ENCODE measurements at places on chromosomes 4 and X. TPM values are rescaled to one million over a fixed set of nuclear protein-coding genes. Genes with fewer than 3 reads are reported as not detected.

Gene TLR7
- polyA plus RNA-seq, result not detected

Gene CFAP99
- 0.05 TPM for polyA plus RNA-seq

Gene BEX2
- polyA plus RNA-seq, result 92.1 TPM

Gene CNGA1
- polyA plus RNA-seq, result not detected

Gene FSTL5
- polyA plus RNA-seq, result not detected

Gene NXF2B
- not detected for polyA plus RNA-seq

Gene NWD2
- polyA plus RNA-seq, result not detected

Gene PFKFB1
- polyA plus RNA-seq, result 0.31 TPM

Gene SPP1
- polyA plus RNA-seq, result not detected

DNA sequence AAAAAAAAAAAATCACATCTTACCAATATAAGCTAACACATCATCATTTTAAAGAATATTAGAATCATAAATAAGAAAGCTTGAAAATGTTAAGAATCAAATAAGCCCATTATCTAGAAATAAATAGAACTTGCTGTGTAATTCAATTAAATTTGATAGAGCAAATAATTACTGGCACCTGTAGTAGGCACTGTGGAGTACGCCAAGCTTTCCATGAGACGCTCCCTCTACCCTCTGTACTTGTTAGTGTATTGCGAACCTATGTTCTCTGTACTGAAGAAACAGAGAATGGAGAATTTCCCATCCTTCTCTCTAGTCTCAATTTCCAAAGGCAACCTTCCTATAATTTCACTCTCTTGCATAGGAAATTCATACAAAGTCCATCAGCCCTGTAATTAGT is 61.7 kb upstream of the HAND2 start:
- no peaks in the 10 kb centered on the region for H3K4me1 ChIP-seq
- no peak overlapping the region for H3K4me3 ChIP-seq
- no peak overlapping the region for H3K27ac ChIP-seq

GRCh38 chr4:824461-825062 is 1.4 kb downstream of the CPLX1 start:
- H3K4me1 ChIP-seq, result peaks cover 7% of the 10 kb centered on the region
- H3K4me3 ChIP-seq, result no peak overlapping the region
- peaks cover 69% of the 10 kb centered on the region for H3K27me3 ChIP-seq
- DNase-seq, result no peak

- H3K4me1 ChIP-seq, result peaks cover 5% of the 10 kb centered on the region
- no peak overlapping the region for H3K4me3 ChIP-seq
- DNase-seq, result no peak
- H3K36me3 ChIP-seq, result no peaks in the 10 kb centered on the region
- no peaks in the 10 kb centered on the region for H3K27me3 ChIP-seq
These were observed 33.4 kb upstream of the ENPP6 start for GRCh38 chr4:184250795-184251669.

- H3K4me1 ChIP-seq, result no peaks in the 10 kb centered on the region
- H3K4me3 ChIP-seq, result no peak overlapping the region
- no peak overlapping the region for H3K27ac ChIP-seq
- H3K27me3 ChIP-seq, result no peaks in the 10 kb centered on the region
These were observed 89.7 kb upstream of the CBR4 start for GRCh38 chr4:169099771-169100180.

- peaks cover 13% of the 10 kb centered on the region for H3K36me3 ChIP-seq
- DNase-seq, result no peak
- H3K4me3 ChIP-seq, result no peak overlapping the region
- no peaks in the 10 kb centered on the region for H3K27me3 ChIP-seq
- H3K27ac ChIP-seq, result no peak overlapping the region
These were observed 6.9 kb downstream of the MOB1B start for GRCh38 chr4:70908993-70909556.

GRCh38 chr4:111985426-111985825 is 159.8 kb upstream of the FAM241A start:
- no peak overlapping the region for H3K27ac ChIP-seq
- no peaks in the 10 kb centered on the region for H3K4me1 ChIP-seq
- H3K4me3 ChIP-seq, result no peak overlapping the region
- DNase-seq, result no peak
- H3K27me3 ChIP-seq, result peaks cover 2% of the 10 kb centered on the region
- H3K36me3 ChIP-seq, result no peaks in the 10 kb centered on the region

DNA sequence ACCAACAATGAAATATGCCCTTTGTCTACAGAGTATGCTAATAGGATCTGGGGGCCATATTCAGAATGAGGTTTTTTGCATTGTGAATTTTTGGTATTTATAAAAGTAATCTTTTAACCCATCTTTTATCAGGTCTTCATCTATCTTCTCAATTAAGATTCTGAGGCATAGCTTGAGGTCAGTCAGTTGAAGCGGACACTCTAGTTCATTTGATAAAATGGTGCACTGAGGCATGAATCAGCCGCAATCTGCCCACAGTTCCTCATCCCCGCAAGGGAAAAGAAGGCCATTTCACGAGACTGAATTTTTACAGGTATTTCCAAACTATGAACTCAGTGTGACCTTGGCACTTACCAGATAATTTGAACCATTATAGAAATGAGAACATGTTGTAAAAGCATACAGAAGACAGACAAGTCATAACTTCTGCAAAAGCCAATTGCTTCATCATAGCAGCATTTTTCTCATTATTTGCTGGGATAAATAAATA is 19.3 kb upstream of the VCX2 start:
- no peak for DNase-seq
- H3K27ac ChIP-seq, result no peak overlapping the region
- H3K36me3 ChIP-seq, result no peaks in the 10 kb centered on the region
- no peaks in the 10 kb centered on the region for H3K4me1 ChIP-seq
- H3K4me3 ChIP-seq, result no peak overlapping the region
- H3K27me3 ChIP-seq, result no peaks in the 10 kb centered on the region

DNA sequence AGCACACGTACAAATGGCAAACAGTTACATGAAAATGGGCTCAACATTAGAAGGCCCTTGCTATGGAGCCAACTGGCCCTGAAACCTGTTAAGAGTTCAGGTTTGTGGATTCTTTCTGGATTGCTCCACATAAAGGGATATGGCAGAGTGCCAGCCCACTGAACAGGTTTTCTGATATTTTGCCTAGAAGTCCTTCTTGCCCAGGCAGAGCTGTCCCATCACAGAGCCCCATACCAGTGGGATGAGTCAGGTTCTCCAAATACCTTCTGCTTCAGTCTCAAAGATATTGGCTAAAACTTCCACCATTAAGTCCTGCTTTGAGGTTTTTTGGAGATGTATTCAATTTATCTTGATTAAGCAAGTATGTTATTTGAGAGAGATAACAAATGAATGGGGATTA is 146.8 kb upstream of the IL1RAPL2 start:
- no peak overlapping the region for H3K4me3 ChIP-seq
- no peak overlapping the region for H3K27ac ChIP-seq
- H3K4me1 ChIP-seq, result no peaks in the 10 kb centered on the region
- no peaks in the 10 kb centered on the region for H3K27me3 ChIP-seq
- peaks cover 5% of the 10 kb centered on the region for H3K36me3 ChIP-seq
- no peak for DNase-seq

GRCh38 chr4:82601242-82602015 is 39.6 kb upstream of the TMEM150C start:
- no peaks in the 10 kb centered on the region for H3K27me3 ChIP-seq
- H3K27ac ChIP-seq, result no peak overlapping the region
- no peak for DNase-seq
- H3K36me3 ChIP-seq, result no peaks in the 10 kb centered on the region
- H3K4me3 ChIP-seq, result no peak overlapping the region

DNA sequence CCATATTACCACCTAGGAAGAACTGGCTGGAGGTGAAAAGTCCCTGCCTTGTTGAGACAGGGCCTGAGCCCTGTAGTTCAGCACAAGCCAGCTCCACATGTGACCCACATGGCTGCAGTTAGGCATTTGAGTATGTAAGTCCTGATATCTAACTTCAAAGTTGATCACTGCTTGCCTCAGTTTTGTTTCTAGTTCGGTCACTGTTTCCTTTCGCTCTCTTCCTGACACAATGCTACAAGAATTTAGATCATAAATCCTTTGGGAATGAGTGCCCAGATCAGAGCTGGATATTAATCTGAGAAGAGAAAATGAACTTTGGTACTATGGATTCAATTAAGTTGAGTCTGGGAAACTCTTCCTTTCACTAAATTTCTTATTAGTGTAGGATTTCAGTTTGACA is 48.4 kb downstream of the AKAP4 start:
- no peaks in the 10 kb centered on the region for H3K36me3 ChIP-seq
- DNase-seq, result no peak
- no peak overlapping the region for H3K27ac ChIP-seq
- no peaks in the 10 kb centered on the region for H3K27me3 ChIP-seq

GRCh38 chr4:40808926-40809457 is 59.2 kb downstream of the NSUN7 start:
- DNase-seq, result no peak
- no peak overlapping the region for H3K27ac ChIP-seq
- H3K4me3 ChIP-seq, result no peak overlapping the region
- no peaks in the 10 kb centered on the region for H3K4me1 ChIP-seq
- H3K27me3 ChIP-seq, result no peaks in the 10 kb centered on the region

DNA sequence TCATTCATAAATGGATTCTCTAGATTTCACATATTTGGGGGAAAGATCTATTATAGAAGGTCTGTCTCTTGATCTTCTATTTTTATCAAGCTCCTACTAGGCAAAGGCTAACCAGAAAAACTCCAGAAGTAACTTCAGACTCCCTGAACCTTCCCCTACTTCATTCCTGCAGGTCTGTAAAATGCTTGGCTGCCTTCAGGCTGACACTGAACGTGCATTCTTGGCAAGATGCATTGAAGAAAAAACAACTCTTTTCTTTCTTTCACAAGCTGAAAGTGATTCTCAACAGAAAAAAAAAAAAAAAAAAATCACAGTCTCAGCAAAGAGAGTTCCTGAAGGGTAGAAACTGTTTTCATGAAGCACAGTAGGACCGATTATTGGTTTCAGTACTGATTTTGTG is 12.7 kb downstream of the OPHN1 start:
- H3K4me3 ChIP-seq, result no peak overlapping the region
- DNase-seq, result no peak
- H3K4me1 ChIP-seq, result no peaks in the 10 kb centered on the region
- no peak overlapping the region for H3K27ac ChIP-seq
- no peaks in the 10 kb centered on the region for H3K36me3 ChIP-seq
- H3K27me3 ChIP-seq, result peaks cover 4% of the 10 kb centered on the region

DNA sequence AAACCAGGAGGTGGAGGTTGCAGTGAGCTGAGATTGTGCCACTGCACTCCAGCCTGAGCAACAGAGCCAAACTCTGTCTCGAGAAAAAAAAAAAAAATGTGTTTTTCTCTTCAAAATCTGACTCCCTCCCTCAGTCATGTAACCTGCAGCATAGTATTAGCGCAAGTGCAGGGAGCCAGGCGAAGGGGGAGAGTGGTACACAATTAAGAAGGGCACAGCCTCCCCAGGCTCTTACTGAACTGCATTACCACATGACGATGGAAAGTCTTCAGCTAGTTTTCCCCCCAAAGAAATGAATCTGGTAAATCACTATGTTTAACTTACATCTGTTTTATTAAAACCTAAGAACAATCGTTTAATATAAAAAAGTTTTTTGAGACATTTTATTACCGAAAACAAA is 32.4 kb downstream of the PALLD start:
- no peak overlapping the region for H3K4me3 ChIP-seq
- H3K27me3 ChIP-seq, result no peaks in the 10 kb centered on the region
- no peak for DNase-seq

All from naive thymus-derived CD8-positive, alpha-beta T cell (primary cell).